NCI-H524 (cell line): ENCODE measurements at places on chromosomes 4 and X.

GRCh38 chr4:86155766-86156165 is 204.1 kb downstream of the MAPK10 start:
- DNase-seq = no peak

GRCh38 chrX:15646543-15646942 is 18.1 kb downstream of the CLTRN start:
- no peak for DNase-seq

- no peak for DNase-seq
These were observed 31.0 kb downstream of the SRPX start for GRCh38 chrX:38189431-38190250.

- no peak for DNase-seq
These were observed 13.0 kb upstream of the LEF1 start for GRCh38 chr4:108181704-108182103.

- peak; percentile 46 for DNase-seq
These were observed 100.1 kb downstream of the CXXC4 start for GRCh38 chr4:104394406-104395167.

GRCh38 chr4:2041239-2042130 is 17.6 kb upstream of the NAT8L start:
- DNase-seq = peak; percentile 81

- no peak for DNase-seq
These were observed 10.7 kb upstream of the TMEM164 start for GRCh38 chrX:109992203-109992602.

- DNase-seq = no peak
These were observed 18.7 kb downstream of the SASH3 start for GRCh38 chrX:129798456-129798855.

DNA sequence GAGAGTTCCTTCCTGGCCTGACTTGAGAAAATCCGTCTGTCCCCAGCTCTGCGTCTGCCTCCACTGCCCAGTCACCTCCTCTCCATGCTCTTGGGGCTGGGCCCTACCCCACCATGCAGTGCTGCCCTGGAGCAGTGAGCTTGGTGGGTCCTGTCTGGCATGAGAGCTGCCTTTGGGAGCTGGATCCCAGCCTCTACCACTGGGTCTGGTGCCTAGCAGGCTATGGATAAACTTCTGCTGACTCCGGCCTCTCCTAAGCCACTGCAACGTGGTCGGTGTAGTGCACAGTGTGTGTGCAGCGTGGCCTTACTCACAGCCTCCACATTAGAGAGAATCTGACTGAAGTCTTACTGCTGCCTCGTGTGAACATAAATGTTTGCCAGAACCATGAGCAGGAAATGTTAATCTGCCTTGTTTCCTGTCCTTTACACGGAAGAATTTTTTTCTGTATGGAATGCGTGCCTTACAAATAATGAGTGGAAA is 47.6 kb downstream of the HTT start:
- DNase-seq = no peak

DNA sequence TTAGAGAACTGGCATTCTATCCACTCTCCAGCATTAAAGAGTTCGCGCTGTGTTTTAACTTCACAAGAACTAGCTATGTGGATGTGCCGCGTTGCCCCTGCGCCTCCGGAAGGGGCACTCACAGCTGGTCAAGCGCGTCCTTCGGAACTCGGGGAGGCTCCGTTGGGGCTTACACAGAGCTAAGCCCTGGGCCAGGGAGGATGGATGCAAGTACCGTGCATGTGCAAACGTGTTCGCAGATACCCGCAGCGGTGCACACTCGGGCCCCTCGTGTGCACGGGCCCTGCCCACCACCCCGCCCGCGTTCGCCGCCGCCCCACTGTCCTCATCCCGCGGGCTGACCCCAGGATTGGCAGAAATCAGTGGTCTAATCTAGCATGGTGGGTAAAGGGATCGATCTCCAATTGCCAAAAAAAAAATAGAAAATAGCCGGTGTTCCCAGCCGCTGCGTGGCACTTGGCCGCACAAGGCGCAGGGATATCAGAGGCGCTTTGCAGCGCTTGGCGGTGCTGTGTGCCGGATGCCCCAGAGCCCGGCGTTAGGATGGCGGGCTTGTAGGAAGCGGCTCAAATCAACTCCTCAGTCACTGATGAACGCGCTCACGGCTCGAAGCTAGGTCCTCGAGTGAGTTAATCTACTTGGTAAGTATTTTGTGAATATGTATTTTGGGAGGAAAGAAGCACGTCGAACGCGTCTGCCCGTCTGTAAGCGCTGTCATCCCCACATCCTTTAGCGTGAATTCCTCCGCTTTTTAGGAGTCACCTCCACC is 989 bp upstream of the PCDH10 start:
- peak; percentile 13 for DNase-seq

DNA sequence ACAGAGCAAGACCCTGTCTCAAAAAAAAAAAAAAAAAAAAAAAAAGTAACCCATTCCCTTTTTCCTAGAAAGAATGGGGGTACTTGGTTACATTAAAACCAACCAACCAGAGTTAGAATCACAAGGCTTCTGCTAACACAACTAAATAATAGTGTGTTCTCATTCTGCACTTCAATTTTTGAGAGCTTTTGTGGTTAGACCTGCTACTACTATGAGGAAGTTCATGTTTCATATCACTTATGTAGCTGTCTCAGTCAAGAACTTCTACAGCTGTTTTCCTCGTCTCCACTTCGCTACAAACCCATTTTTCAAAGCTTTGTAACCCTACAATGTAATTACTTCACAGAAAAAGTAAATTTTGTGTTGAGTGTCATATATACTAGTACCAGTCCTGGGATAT is 58.3 kb downstream of the PDHA2 start:
- DNase-seq = no peak

DNA sequence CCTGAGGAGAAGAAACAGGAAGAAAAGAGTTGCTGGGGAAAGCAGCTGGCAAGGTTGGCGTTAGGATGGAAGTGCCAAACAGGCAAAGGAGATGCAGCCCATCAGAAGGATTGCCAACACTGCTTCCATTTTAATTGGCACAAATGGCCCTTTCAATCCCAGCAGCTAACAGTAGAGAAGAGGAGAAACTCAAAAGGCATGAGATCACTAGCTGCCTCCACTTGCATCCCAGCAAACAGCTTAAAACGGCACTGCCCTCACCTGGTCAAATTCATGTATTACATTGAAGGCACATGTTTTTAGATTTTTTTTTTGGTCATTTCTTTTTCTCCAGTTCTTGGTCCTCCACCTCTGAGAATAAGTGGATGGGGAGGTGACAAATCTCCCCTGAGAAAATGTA is 14.9 kb upstream of the LOC101059915 start:
- peak; percentile 51 for DNase-seq

- DNase-seq = no peak
These were observed 1.8 kb downstream of the TBC1D1 start for GRCh38 chr4:37892641-37893040.

DNA sequence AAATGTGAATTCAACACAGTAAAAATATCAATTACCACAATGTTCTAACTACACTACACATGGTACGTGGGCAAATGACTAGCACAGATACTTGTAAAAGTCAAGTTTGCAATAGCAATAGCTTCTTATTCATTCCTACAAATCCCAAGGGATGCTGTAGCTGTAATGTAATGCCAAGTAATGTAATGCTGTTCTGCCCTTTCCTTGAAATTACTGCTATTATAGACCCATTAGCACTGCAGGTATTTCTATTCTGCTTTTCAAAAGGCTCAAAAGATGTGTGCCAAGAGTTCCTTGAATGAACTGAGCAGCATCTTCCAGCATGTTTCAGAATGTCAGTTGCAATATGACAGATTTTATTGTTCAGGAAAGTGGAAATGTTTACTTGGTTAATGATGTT is 129.9 kb upstream of the BANK1 start:
- no peak for DNase-seq

DNA sequence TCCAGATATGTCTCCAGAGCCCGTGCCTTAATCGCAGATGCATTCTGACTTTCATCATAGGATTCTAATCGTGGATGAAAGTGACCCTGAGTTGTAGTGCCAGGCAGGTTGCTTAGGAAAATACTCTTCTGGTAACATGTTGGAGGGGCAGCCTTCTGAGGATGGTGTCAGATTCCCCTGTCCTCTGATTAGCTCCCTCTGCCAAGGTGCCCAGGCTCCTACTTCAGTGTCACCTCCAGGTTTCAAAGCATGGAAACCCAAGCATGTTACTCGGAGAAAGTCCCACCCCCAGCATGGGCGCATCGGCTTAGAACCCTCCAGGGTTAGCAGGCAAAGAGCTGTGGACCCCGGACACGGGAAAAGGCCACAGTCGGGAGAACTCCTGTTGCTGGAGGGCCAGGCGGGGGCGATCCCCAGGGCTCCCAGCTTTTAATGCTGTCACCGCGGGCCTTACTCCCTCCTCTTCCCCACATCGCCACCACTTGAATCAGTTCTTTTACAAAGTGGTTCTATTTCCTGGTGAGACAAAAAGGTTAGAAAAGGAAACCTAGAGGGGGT is 44.5 kb downstream of the TRIM2 start:
- no peak for DNase-seq

DNA sequence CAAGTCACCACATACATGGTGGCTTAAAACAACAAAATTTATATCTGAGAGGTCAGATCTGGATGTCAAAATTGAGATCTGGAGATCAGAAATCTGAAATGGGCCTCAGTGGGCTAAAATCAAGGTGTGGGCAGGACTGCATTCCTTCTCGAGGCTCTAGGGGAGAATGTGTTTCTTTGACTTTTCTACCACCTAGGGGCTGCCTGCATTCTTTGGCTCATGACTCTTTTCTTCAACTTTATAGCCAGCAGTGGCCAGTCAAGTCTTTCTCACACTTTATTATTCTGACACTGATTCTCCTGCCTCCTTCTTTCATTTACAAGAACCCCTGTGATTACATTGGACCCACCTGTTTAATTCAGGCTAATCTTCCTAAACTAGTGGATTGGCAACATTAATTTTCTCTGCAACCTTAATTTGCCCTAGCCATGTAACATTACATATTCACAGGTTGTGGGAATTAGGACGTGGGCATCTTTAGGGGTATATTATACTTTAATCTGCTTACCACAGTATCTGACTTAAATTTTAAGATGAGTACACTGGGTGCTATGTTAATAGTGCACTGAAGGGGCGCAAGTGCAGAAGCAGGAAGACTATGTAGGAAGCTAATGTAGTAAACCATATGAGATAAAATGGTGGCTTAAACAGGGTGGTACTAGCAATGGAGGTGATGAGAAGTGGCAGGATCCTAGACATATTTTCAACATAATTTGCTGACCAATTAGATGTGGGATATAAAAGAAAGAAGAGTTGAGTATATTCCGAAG is 188.0 kb downstream of the SLC4A4 start:
- DNase-seq = no peak

- DNase-seq = peak; percentile 35
These were observed 20.7 kb downstream of the TAPT1 start for GRCh38 chr4:16205298-16206164.

GRCh38 chrX:10243106-10243505 is 86.3 kb downstream of the CLCN4 start:
- DNase-seq = no peak

DNA sequence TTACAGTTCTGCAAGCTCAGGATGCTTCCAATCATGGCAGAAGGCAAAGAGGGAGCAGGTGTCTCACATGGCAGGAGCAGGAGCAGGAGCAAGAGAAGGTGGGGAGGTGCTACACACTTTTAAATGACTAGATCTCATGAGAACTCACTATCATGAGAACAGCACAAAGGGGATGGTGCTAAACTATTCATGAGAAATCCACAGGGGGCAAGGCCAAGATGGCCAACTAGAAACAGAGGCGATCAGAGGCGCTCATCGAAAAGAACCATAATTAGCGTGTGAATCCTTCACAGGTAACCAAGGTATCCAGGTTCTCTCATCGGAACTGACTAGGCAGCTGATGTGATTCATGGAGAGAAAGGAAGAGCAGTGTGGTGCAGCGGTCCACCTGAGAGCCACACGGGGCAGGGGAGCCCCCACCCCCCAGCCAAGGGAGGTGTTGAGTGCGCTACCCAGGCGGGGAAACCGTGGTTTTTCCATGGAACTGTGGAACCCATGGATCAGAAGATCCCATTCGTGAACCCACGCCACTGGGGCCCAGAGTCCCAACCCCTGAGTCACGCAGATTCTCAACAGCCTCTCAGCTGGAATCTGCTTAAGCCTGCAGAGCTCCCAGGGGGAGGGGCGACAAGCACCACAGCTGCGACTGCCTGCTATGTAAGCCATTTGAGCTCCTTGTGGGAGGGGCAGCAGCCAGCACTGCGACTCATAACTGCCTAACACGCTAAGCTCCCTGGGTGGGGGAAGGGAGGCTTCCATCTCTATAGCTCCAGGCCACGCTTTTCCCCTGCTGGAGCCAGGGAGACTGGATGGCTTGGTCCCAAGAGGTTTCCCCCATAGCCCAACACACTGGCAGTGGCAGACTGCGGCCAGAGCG is 46.7 kb downstream of the FGF16 start:
- DNase-seq = peak; percentile 96

GRCh38 chr4:184647266-184648053 is 1.8 kb downstream of the CASP3 start:
- no peak for DNase-seq

- no peak for DNase-seq
These were observed 75.6 kb downstream of the CCNG2 start for GRCh38 chr4:77232653-77233052.

- no peak for DNase-seq
These were observed 7.4 kb upstream of the TNIP2 start for GRCh38 chr4:2763511-2763967.

GRCh38 chr4:147799986-147800555 is 68.2 kb downstream of the ARHGAP10 start:
- no peak for DNase-seq

DNA sequence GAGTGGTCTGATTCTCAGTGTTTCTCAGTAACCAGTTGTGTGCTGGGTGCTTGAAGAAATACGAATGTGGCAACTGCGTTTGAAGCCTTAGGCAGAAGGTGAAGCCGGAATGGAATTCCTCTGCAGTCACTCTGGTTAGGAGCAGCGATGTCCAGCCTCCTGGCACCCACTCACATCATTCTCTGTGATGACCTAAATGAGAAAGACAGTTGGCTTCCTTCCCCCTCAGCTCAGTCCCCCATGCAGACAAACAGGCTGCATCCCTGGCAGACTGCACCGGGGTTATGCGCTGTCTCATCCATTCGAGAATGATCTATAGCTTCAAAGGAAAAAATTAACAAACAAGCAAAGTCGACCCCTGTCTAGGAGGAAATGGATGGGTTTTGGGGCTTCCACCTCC is 170.1 kb upstream of the SCML1 start:
- DNase-seq = no peak

DNA sequence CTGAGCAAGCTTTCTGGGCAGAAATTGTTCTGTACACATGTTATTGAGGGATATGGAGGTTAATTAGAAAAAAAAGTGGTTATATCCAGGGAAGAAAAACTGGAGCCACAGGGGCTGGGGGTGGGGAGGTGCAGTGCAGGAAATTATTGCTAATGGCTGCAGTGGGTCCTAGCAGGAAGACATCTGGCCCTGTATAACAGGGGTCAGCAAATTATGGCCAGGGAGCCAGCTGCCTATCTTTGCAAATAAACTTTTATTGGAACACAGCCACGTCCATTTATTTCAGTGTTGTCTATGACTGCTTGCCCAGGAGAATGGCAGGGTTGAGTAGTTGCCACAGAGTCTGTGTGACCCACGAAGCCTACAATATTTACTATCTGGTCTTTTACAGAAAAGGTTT is 23.4 kb upstream of the PRPS2 start:
- DNase-seq = no peak
